ENCODE measurements at places on chromosomes 1 and 21. TPM values are rescaled to one million over a fixed set of nuclear protein-coding genes. Genes with fewer than 3 reads are reported as not detected.

The C1orf159 gene
- 28.1 TPM for total RNA-seq

The TRIM67 gene
- 0.16 TPM for total RNA-seq

GRCh38 chr21:45874716-45875415 is 106.7 kb upstream of the COL6A1 start:
- peak overlapping the region; percentile 51 for H3K27ac ChIP-seq
- no peak overlapping the region for H3K4me3 ChIP-seq
- peak; percentile 57 for DNase-seq
- no peaks in the 10 kb centered on the region for H3K27me3 ChIP-seq
- H3K36me3 ChIP-seq, result no peaks in the 10 kb centered on the region

The TMEM61 gene
- total RNA-seq, result 7.8 TPM

GRCh38 chr21:15062606-15062965 is 2.2 kb downstream of the NRIP1 start:
- DNase-seq, result no peak
- no peaks in the 10 kb centered on the region for H3K27me3 ChIP-seq
- peak overlapping the region; percentile 98 for H3K27ac ChIP-seq
- no peaks in the 10 kb centered on the region for H3K36me3 ChIP-seq
- peaks cover 7% of the 10 kb centered on the region for H3K4me1 ChIP-seq
- H3K4me3 ChIP-seq, result peak overlapping the region; percentile 99

Data from transverse colon (tissue), 4 donors.